Activated T-helper 1 cell treated with anti-CD3 and anti-CD28 coated beads, Interleukin-2, amount 50 U/mL, for 16 hours (primary cell): ENCODE measurements at places on chromosomes 2 and 18.

- DNase-seq: no peak
Measured at GRCh38 chr18:2508155-2508554, 63.1 kb downstream of the METTL4 start.

- no peak for DNase-seq
Measured at GRCh38 chr18:23936381-23936958, 78.1 kb upstream of the TTC39C start.

DNA sequence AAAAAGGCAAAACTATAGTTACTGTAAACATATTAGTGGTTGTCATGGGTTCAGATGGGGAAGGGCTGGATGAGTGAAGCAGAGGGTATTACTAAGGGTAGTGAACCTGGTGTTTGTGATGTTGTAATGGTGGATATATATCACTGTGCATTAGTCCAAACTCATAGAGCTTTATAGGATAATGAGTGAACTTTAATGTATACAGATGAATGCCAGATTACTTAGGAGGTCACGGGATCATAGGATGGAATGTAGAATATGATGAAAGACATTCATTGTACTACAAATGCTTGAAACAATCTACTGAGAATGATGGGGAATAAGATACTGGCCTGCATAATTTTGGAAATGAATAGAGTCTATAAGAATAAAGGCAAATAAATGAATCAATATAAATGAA, 226.7 kb upstream of the ZNF804A start:
- no peak for DNase-seq

DNA sequence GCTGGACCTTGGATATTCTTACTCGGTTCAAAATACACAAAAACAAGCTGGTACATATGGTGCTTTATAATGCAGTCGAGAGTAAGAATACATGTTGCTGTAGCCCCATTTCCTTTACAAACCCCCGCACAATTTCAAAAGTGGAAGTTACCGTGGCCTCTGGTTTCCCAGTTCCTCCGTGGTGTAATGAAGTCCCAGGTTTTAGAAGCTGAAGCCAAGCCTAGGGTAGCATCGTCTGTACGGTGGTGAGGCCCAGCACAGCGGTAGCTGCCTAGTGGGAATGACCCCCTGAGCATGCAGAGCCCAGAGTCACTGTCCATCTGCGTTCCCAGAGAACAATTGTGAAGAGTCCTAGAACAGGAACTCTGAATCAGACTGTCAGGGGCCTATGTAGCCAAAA, 171.8 kb downstream of the ASXL3 start:
- DNase-seq: no peak

GRCh38 chr2:71932037-71932779, 215.5 kb downstream of the CYP26B1 start:
- DNase-seq: no peak

GRCh38 chr2:120452945-120453634, 107.2 kb downstream of the INHBB start:
- DNase-seq: no peak

DNA sequence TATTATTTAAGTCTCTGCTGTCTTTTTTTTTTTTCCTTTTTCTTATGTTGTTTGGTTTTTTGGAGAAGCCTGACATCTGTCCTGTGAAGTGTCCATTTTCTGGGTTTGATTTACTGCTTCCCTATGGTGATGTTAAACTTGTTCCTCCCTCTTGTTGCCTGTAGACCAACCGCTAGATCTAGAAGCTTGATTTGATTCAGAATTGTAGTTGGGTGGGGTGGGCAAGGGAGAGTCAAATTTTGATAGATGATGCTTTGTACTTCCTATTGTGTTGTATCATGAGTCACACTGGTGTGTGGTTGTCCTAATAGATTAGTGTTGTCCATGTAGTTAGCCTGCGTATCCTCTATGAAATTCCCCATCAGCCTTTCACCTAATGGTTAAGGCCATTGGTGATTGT, 35.4 kb downstream of the CAB39 start:
- DNase-seq: no peak

- no peak for DNase-seq
Measured at GRCh38 chr2:705971-706511, 28.8 kb upstream of the TMEM18 start.

DNA sequence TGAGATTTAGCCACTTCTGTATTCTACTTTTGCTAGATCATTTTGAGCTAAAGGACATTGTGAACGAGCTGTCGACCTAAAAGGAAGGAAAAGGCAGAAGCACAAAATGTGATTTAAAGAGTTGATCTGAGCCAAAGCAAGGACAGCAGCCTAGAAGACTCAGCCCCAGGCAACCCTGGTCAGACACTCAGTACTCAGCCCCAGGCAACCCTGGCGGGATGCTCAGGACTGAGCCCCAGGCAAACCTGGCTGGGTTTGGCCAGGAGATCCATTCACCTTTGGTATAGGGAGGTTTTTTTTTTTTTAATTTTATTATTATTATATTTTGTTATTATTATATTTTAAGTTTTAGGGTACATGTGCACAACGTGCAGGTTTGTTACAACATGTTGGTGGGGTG, 34.3 kb upstream of the PXDN start:
- no peak for DNase-seq

DNA sequence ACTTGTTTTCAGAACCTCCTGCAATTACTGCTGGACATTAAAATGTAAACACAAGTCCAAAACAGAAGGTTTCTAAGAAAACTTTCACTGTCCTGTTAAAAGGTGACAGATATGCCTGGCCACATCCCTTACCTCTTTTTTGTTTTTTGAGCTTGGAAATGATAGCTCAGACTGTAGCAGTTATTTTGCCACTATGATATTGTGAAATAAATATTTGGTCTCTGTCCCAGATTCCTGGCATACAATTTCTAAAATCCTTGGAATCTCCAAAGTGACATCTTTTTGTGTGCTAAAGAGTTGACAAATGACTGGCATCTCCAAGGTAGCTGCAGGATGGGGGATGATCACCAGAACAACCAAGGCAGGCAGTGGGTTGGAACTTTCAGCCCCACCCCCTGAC, 16.8 kb downstream of the TPGS2 start:
- no peak for DNase-seq

GRCh38 chr2:121480826-121481225, 49.9 kb upstream of the RNU4ATAC start:
- no peak for DNase-seq

- no peak for DNase-seq
Measured at GRCh38 chr2:112915300-112916144, 4.6 kb downstream of the IL37 start.

DNA sequence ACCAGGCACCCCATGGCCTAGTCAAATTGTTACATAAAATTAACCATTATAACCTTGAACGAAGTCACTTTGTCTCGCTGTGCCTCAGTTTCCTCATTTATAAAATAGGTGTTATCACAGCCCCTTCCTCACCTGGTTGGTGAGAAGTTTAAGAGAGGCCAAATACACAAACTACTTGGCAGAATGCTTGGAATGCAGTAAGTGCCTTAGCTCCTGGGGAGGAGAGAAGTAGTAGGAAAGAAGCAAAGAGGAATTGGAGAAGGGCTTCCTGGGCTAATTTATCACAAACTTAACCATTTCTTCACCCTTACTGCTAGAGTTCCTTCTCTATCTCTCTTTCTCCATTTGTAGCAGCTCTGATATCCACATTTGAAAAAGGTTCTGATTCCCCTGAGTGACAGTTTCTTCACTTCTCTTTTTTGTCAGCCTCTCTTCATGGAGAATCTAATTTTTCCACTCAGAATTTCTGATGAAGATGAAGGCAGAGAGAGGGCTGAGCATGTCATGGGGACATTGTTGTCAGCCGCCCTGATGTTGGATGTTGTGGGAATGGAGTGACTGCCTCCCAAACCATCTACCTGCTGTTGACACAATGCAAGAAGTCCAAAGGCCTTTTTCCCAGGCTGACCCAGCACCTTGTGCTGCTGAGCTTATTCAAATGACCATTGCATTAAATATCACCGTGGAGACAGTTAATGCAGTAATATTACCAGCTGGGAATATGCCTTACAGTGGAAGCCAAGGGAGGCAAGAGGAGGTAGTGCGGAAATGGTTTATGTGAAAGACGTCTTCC, 60.4 kb downstream of the BOD1L2 start:
- no peak for DNase-seq

DNA sequence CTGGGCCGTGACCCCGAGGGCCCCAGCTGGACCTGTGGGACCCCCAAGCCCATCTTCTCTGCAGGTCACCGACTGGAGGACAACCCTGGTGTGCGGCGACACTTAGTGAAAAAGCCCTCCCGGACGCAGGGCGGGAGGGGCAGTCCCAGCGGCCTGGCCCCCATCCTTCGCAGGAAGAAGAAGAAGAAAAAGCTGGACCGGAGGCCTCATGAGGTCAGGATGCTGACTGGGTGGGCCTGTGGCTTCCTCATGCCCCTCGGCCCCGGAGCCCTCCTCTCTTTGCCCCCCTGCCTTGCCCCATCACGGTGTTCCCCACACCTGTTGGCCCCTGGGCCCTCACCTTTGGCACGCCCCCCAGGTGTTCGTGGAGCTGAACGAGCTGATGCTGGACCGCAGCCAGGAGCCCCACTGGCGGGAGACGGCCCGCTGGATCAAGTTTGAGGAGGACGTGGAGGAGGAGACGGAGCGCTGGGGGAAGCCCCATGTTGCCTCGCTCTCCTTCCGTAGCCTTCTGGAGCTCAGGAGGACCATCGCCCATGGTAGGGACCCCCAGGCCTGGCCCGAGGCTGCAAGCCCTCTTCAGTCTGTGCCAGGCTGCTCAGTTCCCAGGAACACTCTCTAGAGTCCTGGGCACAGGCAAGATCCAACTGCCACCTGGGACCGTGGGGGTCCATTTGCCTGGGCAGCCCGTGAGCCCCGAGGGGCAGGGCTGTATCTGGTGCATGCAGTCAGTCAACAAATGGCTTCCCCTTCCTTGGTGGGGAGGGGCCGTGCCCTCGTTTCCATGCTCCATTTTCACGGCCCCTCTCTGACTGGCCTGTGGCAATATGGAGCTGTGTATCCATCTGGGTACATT, 4.7 kb downstream of the SLC4A3 start:
- no peak for DNase-seq

GRCh38 chr2:26942543-26943295, 27.7 kb upstream of the MAPRE3 start:
- DNase-seq: peak; percentile 32

- no peak for DNase-seq
Measured at GRCh38 chr2:20570249-20570648, 80.6 kb downstream of the HS1BP3 start.

- DNase-seq: no peak
Measured at GRCh38 chr2:205715831-205716525, 33.7 kb downstream of the NRP2 start.

DNA sequence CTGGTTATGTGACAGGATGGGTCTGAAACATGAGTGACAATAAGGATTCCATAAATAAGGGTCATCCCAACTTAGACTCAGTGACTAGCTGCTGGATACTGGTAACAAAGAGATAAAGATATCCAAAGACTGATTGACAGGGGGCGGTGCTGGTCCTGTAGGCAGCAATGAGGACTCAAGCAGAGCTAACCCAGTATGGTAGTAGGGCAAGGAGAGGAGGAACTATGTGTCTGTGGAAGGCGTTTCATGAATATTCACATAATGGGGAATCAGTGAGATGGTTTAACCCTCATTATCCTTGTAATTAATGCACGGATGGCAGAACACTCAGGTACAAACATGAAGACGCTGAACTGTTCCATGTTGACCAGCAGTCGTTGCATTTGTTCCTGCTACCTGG, 102.5 kb upstream of the EML6 start:
- no peak for DNase-seq

GRCh38 chr18:3246635-3247239, 864 bp upstream of the MYL12A start:
- DNase-seq: no peak

- DNase-seq: no peak
Measured at GRCh38 chr2:20132990-20133535, 81.6 kb upstream of the LAPTM4A start.

DNA sequence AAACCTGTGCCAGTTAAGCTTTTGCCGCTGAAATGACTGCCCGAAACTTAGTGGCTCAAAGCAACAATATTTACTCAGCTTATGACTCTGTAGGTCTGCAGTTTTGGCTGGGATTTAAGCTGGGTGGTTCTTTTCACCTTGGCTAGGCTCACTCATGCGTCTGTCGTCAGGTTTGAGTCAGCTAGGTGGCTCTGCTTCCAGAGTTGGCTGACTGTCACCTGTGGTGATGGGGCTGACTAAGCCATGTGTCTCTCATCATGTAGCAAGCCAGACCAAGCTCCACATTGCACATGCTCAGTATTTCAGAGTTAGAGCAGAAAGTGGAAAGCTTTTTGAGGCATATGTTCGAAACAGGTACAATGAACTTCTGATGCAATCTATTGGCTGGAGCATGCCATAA, 354.8 kb downstream of the MEIS1 start:
- no peak for DNase-seq

DNA sequence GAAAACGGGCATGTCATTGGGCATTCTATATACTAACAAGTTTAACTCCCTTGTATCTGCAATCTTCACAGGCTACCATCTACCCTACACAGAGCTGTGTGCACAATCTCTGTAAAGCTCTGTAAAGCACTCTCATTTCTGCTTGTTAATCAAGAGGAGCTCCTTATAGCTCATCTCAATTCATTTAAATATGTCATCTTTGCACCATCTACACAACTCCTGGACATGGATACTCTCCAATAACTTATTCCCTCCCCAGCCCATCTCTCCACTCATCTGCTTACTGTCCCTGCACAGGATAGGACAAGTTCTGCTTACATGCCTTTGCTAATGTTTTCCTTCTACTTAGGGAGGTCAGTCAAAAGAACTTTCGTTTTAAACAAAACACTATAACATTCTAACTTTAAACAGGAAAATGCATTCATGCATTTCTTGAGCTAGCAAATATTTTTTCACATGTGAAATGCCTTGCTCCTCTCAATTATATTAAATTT, 61.4 kb downstream of the DPP4 start:
- no peak for DNase-seq

GRCh38 chr2:110931648-110932047, 189.1 kb upstream of the BCL2L11 start:
- DNase-seq: no peak

DNA sequence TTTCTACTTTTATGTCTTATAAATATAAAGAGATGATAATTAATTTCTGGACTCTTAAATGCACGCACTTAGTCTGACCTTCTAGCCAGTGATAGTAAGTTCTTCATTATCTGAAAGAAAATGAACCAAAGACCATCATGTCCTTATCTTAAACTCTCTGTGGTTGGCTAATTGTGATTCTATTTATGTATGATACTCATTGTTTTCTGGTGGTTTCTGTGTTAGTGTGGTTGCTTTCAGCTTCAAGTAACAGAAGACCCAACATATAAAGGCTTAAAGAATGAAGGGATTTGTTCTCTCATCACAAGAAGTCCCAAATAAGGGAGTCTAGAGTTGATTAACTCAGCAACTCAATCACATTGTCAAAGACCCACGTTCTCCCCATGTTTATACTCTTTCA, 225.2 kb upstream of the TANK start:
- DNase-seq: no peak
